Dermis blood vessel endothelial cell (primary cell): ENCODE measurements at places on chromosomes 7 and 10. TPM values are rescaled to one million over a fixed set of nuclear protein-coding genes. Genes with fewer than 3 reads are reported as not detected.

GRCh38 chr10:70834441-70835151 lies 18.8 kb downstream of the SGPL1 start:
- no peak for DNase-seq

DNA sequence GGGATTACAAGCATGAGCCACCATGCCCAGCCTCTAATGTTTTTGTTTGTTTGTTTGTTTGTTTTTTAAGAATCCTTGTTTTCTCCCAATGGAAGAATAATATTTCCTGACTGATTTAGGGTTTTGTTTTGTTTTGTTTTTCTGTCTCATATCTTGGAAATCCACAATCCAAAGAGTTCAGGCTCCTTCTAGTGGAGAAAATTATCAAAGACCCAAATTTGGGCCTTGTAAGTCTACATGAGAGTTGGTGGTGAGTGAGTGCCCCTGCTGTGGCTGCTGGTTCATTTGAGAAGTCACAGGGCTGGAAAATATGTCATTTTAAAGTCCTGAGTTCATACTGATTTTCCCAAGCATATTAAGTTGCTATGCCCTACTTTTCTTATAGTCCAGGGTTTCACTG lies 33.5 kb upstream of the KLHL7 start:
- no peak for DNase-seq

DNA sequence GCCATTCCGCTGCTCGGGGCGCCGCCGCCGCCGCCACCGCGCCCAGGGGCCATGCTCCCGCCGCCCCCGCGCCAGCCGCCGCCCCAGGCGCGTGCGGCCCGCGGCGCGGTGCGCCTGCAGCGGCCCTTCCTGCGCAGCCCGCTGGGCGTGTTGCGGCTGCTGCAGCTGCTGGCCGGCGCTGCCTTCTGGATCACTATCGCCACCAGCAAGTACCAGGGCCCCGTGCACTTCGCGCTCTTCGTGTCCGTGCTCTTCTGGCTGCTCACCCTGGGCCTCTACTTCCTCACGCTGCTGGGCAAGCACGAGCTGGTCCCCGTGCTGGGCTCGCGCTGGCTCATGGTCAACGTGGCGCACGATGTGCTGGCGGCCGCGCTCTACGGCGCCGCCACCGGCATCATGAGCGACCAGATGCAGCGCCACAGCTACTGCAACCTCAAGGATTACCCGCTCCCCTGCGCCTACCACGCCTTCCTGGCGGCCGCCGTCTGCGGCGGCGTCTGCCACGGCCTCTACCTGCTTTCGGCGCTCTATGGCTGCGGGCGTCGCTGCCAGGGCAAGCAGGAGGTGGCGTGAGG lies 383 bp downstream of the MARVELD1 start:
- DNase-seq = peak; percentile 86

- DNase-seq = peak; percentile 10
Observed at GRCh38 chr7:129122751-129123509, 21.6 kb upstream of the TSPAN33 start.

The TLL2 gene
- total RNA-seq = 0.09 and 0.17 TPM in 2 replicates

GRCh38 chr10:46516660-46517416 lies 39.6 kb downstream of the GPRIN2 start:
- DNase-seq = peak; percentile 17

The GCK gene
- total RNA-seq = 0.23 TPM in 1 of 2 replicates, not detected in the other

GRCh38 chr7:32158076-32158475 lies 87.9 kb upstream of the PDE1C start:
- DNase-seq = peak; percentile 82

DNA sequence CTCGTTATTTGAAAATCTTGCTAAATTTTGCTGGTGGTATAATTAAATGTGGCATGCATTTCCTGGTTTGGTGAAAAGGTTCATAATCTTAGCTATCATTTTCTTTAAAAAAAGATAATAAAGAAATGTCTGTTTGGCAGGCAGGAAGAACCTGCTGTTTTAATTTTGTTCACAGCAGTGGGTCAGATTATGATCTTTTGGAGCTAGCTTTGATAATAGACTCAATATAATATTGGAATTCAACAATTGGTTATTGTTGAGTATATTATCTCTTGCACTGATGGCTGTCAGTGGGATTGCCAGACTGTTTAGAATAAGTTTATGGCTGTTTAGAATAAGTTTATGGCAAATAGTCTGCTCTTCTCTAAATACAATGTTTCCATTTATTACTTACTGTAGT lies 35.1 kb downstream of the MXI1 start:
- no peak for DNase-seq

DNA sequence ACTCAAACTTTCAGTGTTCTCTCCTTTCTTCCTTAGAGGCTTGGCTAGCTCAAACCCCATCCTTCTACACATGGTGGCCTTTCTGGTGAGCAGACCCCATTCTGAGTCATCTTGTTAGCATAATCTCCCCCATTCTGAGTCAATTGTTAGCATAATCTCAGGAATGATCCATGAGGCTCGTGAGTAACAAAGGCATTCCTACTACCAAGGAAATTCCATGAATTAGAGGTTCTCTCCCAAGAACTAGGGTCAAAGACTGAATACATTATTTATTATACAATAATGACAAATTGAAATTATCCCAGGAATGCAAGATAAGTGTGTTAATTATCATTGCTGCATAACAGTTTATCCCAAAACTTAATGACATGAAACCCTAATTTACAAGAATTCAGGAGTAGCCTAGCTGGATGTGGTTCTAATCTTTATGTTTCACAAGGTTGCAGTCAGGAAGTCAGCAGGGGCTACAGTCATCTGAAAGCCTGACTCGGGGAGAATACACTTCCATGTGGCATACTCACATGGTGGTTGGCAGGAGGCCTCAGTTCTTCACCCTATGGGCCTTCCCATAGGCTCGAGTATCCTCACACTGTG lies 100.2 kb downstream of the MMRN2 start:
- DNase-seq = no peak

- DNase-seq = no peak
Observed at GRCh38 chr10:123459371-123460091, 206.6 kb upstream of the GPR26 start.

DNA sequence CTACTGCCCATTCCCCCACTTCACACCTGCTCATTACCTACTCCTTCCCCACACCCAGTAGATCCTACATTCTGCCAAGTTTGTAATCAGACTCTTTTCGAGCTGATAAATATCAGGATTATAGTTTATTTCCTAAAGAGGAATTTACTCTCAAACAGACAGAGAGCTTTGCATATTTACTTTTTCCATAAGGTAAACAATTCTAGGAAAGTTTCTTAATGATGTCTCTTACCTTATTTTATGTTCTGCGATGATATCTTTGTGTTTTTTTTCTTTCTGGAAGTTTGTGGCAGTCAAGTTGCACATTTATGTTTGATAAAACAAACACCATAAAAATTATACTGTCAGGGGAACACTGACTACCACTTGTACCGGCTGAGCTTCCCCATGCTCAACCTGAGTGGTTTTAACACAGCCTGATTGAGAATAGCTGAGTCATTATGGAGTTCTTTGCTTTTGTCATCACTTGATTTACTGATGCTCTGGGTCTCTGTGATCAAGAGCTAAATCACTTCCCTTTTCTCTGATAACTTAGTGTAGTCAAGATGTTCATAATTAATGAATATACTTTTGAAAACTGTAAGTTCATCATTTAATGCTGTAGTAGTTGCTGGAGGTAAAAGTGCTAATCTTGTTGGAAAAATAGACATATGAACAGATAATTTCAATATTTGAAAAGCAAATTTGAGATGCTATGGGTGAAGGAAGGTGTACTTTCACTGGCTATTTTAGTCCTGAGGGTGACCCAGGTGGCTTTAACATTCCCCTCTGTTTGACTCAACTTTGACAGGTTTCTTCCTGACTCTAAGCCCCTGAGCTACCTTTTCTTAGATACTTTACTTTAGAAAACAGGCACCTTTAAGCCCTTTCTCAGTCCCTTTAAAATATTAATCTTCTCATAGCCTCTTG lies 1034.5 kb upstream of the LRRTM3 start:
- DNase-seq = no peak

DNA sequence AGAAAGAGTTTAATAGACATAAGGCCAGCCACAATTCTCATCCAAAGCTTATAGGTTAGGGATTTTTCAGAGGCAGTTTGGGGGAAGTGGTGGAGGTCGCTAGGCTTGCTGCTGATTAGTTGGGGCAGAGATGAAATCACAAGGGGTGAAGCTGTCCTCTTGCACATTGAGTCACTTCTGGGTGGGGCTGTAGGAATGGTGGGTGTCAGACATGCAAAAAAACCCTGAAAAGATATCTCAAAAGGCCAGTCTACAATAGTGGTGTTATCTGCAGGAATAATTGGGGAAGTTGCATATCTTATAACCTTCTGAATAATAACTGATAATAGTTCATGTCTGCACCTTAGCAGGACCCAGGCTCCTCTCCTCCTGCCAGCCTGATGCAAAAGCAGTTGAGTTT lies 2.1 kb downstream of the FAM24B start:
- DNase-seq = no peak

- DNase-seq = no peak
Observed at GRCh38 chr10:60706146-60706545, 72.1 kb upstream of the CDK1 start.

The UFSP1 gene
- total RNA-seq = 2.2 and 2.9 TPM in 2 replicates

GRCh38 chr7:16563281-16564022 lies 36.8 kb downstream of the LRRC72 start:
- peak; percentile 10 for DNase-seq

- no peak for DNase-seq
Observed at GRCh38 chr10:12783293-12783692, 218.2 kb downstream of the CCDC3 start.

DNA sequence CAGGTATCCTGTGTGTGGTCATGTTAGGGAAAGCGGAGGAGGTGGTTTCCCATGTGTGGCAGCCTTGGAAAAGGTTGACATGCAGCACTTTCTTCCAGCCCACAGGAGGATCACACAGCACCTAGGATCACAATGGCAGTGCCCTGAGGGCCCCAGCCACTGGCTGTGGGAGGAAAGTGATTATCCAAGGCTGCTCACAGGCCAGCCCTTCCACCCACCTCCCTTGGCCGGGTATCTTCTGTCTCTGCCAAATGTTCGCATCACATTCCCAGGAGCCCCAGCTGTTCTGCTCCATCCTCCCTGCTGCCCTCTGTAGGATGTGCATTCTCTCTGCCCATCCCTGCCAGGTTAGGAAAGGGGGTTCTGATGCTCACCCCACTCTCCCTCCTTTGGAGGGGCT lies 2.5 kb upstream of the MLXIPL start:
- no peak for DNase-seq

DNA sequence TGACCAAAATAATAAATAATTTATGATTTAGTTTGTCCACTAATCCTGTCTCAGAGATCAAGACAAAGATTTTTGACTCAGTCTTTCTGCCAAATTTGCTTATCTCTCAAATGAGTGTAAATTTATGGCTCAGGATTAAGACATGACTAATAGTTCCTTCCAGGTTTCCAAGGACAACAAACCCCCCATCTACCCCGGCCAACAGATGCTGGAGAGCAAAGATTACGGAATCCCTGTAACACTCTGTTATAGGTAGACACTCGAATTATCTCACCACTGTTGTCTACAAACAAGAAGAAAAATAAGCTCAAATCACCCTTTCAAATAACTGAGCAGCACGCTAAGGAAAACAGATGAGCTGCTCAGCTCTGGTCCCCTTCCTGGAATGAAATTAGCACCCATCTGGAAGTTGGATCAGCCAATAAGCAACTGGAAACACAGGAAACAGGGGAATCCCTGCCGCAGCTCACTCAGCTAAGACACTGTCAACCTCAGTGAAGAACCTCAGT lies 56.8 kb upstream of the SVIL start:
- peak; percentile 92 for DNase-seq

The CARD11 gene
- 1.1 and 1.4 TPM in 2 replicates for total RNA-seq

- DNase-seq = peak; percentile 19
Observed at GRCh38 chr10:93364966-93365365, 117.2 kb downstream of the MYOF start.

The AKR1C2 gene
- 50.2 and 63.2 TPM in 2 replicates for total RNA-seq

DNA sequence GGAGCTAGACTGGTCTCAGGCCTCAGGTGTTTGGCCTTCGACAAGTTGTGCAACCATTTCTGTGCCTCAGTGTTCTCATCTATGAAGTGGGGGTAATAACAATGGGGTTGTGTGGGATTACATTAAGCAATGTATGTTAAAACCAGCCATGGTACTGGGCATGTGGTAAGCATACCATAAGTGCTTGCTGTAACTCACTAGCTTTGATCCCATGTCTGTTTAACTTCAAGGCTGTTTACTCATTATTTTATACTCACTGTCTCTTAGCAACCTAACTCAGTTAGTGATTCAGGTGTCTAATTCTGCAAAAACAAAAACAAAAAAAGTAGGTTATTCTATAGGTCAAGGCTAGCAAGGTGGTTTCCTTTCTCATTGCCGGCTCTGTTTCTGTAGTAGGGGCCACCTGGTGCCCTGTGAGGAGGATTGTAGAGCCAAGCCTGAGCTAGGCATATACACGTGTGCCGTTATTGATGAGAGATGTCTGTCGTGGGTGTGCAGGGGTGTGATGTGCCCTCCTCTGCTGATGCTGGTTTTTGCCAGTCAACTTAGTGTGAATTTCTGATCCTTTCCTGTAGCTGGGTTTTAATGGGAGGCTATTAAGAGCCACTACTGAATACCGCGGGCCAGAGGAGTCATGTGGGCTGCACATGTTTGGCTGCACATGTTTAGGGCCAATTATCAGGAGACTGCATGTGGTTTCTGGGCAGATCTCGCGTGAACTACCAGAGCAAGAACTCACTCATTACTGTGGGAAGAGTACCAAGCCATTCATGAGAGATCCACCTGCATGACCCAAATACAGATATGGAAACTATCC lies 56.2 kb downstream of the EEPD1 start:
- no peak for DNase-seq

The EN2 gene
- not detected in 2 replicates for total RNA-seq

DNA sequence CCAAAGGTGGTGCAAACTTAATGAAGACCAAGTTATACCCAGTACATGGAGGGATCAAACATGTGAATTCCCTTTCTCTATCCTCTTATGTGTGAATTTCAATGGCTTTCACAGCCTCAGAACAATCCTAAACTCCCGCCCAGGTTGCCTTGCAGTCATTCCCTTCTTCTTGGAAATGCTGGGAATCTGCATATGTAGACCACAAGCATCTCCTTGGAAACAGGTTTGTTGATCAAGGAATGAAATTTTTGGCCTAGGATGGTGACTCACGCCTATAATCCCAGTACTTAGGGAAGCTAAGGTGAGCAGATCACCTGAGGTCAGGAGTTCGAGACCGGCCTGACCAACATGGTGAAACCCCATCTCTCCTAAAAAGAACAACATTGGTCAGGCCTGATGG lies 77.8 kb upstream of the ABI1 start:
- DNase-seq = no peak

- no peak for DNase-seq
Observed at GRCh38 chr10:71666639-71667386, 52.8 kb downstream of the C10orf105 start.

- DNase-seq = no peak
Observed at GRCh38 chr7:93856323-93856722, 34.2 kb downstream of the TFPI2 start.

- no peak for DNase-seq
Observed at GRCh38 chr7:26485367-26485934, 193.8 kb downstream of the SNX10 start.
